NCI-H524 (cell line): ENCODE measurements at places on chromosomes 2 and 18.
A peak's percentile ranks its signal among the peaks of the same experiment; 100 is the strongest.

- DNase-seq = no peak
Observed at GRCh38 chr2:223319601-223320000, 267.6 kb downstream of the KCNE4 start.

GRCh38 chr2:73053316-73054114, 18.0 kb downstream of the SFXN5 start:
- DNase-seq = no peak

DNA sequence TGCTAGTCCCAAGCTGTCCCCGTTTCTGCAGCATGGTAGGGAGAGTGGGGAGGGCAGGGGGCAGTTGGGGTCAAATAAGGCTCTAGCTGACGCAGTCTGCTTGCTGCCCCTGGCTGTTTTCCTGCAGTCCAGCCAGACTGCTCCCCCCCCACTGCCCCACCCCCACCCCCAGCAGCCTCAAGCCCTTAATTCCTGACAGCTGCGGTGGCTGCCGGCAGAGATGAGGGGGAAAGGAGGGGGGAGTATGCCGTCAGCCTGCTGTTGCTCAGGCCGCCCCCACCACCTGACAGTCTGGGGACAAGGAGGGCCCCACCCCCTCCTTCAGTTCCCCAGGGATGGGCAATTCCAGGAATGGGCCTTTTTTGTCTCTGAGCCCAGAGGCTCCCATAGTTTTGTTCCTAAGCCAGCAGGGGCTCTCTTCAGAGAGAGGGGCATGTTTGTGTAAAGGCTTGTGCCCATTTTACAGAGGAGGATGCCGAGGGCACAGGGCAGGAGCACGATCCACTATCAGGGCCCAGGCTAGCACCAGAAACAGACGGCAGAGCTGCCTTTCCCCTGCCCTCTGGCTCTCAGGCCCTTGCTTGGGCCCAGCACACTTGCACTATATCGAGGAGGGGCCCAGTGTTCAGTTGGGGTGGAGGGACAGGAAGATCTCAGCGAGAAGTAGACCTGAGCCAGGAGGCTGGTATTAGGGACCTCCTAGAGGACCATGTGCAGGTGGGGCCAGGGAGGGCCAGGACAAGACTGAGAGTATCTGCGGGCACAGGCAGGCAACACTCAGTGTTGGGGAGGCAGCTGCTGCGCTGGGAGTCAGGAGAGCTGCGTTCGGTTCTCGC, 1.5 kb upstream of the WNT10A start:
- peak; percentile 86 for DNase-seq

- no peak for DNase-seq
Observed at GRCh38 chr2:180890781-180891180, 89.6 kb upstream of the UBE2E3 start.

- DNase-seq = peak; percentile 84
Observed at GRCh38 chr2:1854729-1855547, 110.6 kb upstream of the PXDN start.

GRCh38 chr2:27212626-27213471, 781 bp upstream of the SLC5A6 start:
- DNase-seq = peak; percentile 57

GRCh38 chr18:65750389-65751154, at the start of gene CDH7:
TSS of gene CDH7 (plus strand) at chr18:65751012. CDS start at chr18:65762843, 11,831 bp downstream.
- peak; percentile 5 for DNase-seq

- peak; percentile 3 for DNase-seq
Observed at GRCh38 chr2:134228493-134228903, 25.4 kb upstream of the MGAT5 start.

DNA sequence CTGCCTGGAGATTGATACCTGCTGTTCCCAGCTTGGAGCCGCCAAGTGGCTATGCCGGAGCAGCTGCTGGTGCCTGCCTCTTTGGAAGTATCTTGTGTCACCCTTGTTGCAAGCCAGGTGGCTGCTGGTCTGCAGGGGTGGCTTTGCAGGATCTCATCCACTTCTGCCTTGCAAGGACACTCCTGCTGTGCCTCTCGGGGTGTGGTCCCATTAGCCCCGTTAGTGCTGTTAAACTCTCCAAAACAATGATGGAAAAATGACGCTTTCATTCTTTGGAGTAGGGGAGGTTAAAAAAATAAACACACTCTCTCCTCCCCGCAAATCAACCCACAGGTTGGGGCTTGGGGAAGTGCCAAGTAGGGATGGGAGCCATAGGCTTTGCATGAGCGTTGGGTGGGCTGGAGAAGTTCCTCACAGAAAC, 352.8 kb downstream of the RNF144A start:
- DNase-seq = peak; percentile 88

GRCh38 chr18:48643262-48643661, 104.4 kb downstream of the CTIF start:
- DNase-seq = no peak

- no peak for DNase-seq
Observed at GRCh38 chr2:240235811-240236210, 95.4 kb upstream of the OTOS start.

- DNase-seq = no peak
Observed at GRCh38 chr18:11953113-11953512, 28.2 kb upstream of the IMPA2 start.

DNA sequence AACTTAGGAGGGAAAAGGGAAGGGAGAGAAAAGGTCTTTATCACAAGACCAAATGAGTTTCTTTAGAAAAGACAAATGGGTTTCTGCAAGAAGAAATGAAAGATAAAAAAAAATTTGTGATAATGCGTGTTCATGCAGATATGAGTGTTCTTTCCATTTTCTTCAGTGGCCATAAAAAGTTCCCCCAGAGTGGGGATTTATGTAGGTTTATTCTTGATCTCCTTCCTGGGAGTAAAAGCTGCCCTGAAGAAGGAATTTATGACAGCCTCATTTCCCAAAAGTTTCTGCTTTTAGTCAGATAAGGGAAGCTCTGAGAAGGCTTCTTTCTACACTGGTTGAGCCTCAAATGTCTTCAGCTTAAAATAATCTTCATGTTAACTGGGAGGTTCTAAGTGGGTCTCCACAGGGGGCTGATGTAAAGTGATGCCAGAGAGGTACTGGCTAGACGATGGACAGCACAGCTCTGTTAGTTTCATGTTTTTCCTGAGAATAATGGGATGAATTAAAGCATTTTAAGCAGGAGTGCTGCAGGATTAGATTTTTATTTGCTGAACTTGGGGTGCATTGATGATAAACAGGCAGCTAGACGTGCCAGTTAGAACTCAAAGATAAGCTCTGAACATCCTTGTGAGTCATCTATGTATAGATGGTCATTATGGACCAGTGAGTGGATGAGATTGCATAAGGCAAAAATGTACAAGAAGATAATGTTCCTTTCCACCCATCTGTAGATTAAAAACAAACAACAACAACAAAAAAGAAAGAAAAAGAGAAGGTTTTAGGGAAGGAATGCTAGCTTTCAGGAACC, 99.4 kb upstream of the MSH2 start:
- DNase-seq = no peak

GRCh38 chr2:30768708-30769480, 38.4 kb downstream of the CAPN13 start:
- DNase-seq = peak; percentile 38

- DNase-seq = peak; percentile 32
Observed at GRCh38 chr2:14633461-14634181, 1.1 kb downstream of the LRATD1 start.

DNA sequence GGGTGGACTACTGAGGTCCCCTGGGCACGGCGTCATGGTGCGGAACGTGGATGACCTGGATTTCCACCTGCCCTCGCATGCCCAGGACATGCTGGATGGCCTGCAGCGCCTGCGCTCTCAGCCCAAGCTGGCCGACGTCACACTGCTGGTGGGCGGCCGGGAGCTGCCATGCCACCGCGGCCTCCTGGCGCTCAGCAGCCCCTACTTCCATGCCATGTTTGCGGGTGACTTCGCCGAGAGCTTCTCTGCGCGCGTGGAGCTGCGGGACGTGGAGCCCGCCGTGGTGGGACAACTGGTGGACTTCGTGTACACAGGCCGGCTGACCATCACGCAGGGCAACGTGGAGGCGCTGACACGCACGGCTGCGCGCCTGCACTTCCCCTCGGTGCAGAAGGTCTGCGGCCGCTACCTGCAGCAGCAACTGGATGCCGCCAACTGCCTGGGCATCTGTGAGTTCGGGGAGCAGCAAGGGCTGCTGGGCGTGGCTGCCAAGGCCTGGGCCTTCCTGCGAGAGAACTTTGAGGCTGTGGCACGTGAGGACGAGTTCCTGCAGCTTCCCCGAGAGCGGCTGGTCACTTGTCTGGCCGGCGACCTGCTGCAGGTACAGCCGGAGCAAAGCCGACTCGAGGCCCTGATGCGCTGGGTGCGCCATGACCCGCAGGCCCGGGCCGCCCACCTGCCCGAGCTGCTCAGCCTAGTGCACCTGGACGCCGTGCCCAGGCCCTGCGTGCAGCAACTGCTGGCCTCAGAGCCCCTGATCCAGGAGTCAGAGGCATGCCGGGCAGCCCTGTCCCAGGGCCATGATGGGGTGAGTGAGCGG, 2.5 kb downstream of the KLHL30 start:
- DNase-seq = no peak

DNA sequence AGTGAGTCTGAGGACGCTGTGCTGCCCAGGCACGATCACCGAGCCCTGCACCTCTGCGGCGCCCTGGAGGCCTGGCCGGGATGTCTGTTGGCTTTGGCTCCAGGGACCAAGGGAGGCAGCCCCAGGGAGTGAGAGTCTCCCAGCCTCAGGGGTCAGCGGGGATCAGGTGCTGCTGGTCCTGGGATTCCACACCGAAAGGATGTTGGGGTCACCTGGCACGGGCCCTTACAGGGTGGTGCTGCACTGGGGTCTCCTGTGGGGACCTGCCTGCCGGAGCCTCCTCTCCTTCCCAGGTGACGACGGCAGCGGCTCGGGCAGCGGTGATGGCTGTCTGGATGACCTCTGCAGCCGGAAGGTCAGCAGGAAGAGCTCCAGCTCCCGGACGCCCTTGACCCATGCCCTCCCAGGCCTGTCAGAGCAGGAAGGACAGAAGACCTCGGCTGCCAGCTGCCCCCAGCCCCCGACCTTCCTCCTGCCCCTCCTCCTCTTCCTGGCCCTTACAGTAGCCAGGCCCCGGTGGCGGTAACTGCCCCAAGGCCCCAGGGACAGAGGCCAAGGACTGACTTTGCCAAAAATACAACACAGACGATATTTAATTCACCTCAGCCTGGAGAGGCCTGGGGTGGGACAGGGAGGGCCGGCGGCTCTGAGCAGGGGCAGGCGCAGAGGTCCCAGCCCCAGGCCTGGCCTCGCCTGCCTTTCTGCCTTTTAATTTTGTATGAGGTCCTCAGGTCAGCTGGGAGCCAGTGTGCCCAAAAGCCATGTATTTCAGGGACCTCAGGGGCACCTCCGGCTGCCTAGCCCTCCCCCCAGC, 30.5 kb downstream of the GPC1 start:
- no peak for DNase-seq

GRCh38 chr2:138060301-138060635, 96.0 kb downstream of the HNMT start:
- DNase-seq = no peak

DNA sequence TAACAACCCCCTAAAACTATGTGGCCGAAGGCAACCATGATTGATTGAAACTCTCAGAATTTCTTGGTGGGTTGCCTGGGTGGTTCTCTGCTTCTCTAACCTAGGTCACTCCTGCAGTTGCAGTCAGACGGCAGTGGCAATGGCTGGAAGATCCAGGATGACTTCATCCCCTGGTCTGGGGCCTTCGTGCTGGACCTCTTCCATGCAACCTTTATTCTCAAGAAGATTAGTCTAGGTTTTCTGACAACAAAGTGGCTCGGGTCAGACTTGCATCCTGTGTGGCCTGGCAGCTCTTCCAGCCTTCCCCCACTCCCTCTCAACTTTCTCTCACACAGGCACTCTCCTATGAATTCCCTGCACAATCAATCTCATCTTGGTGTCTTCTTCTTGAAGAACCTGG, 76.4 kb downstream of the METTL4 start:
- DNase-seq = no peak

GRCh38 chr2:98911376-98912154, 24.5 kb downstream of the CRACDL start:
- no peak for DNase-seq

- DNase-seq = no peak
Observed at GRCh38 chr18:77198663-77199062, 51.0 kb upstream of the GALR1 start.

GRCh38 chr2:37564356-37564755, 107.1 kb downstream of the CDC42EP3 start:
- no peak for DNase-seq

GRCh38 chr2:174059178-174059883, 94.2 kb upstream of the SP3 start:
- no peak for DNase-seq

DNA sequence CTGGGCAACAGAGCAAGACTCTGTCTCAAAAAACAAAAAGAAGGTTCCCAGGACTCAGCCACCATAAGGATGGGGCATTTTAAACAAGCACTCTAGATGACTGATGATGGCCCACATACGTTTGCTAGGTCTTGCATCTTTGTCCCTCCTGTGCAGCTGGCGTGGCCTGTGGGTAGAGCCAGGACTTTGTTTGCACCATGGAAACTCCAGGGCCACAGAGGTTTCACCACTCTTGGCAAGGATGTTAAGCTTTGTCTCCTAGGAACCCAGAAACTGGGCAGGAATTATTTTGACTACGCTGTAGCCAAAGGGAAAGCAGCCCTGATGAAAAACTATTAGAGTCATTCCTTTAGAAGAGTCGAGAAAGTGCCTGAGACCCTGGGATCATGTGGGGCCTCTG, 75.3 kb upstream of the STPG4 start:
- no peak for DNase-seq

DNA sequence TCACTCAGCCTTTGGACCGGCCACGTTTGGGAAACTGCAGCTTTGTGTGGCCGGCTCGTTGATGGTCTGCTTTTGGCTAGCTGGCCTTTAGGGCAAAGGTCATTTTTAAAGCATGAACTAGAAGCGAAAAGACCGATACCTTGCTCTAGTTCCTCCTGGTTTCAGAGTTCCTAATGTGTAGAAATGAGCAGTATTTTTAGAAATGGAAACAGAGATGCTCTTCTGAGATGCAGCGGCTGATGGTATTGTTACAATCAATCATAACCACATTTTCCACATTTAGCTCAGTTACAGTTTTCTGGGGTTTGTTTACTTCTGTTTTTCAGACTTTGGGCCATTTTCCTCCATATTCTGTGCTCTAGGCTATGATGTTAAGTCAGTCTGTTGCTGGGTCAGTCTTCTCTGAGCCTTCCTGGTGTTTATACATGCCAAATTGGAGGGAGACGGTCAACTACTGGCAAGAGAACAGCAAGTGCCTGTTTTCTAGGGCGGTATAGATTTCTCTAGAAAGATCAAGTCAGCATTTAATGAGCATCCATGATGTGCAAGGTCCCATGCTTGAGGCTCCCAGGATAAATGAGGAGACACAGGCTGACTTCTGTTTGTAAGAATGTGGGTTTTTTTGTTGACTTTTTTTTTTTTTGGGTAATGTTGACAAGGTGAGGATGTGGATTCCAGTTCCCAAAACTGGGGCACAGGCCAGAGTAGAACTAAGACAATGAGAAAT, 28.0 kb downstream of the RNF144A start:
- DNase-seq = no peak

DNA sequence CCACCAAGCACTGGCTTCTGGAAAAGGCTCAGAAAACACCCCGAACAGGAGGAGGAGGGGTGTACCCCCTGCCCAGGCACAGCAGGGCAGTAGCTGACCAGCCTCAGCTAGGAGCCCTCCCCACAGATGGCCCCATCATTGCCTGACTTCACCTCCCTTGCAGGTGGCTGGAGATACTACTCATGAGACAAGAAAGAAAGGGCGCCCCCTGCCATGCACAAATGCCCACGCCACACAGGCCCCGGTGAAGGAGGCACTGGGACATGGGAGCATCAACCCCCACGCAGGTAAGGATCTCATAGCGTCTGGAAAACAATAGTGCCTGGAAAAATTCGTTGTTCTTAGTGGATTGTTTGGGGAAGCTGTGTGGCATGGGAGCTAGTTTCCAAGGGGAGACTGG, 240.6 kb downstream of the TFCP2L1 start:
- DNase-seq = no peak

- no peak for DNase-seq
Observed at GRCh38 chr2:89850481-89850880, 1159.0 kb downstream of the RPIA start.
